Right ventricle myocardium superior (tissue), 1 donor: ENCODE measurements at places on chromosomes 3 and 15. TPM values are rescaled to one million over a fixed set of nuclear protein-coding genes. Genes with fewer than 3 reads are reported as not detected.

- no peak for DNase-seq
Observed at GRCh38 chr15:62832231-62832630, 210.3 kb upstream of the TPM1 start.

DNA sequence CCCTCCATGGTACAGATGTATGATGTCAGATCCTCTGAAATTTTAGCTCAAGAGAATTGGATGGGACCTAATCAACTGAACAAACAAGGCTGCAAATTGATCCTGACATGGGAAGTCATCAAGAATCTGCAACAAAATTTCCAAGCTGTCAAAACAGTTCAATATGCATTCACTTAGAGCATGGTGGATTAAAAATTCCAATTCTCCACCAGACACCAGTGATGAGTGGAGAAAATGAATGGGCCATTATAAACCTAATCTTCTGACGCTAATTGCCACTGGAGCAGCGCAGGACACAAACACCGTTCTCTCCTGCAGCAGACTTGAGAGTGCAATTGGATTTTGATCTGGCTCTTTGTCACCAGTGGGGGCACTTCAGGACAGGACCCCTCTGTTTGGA, 94.2 kb downstream of the MINAR1 start:
- DNase-seq, result no peak

- no peak for DNase-seq
Observed at GRCh38 chr15:28085489-28086174, 13.5 kb downstream of the OCA2 start.

DNA sequence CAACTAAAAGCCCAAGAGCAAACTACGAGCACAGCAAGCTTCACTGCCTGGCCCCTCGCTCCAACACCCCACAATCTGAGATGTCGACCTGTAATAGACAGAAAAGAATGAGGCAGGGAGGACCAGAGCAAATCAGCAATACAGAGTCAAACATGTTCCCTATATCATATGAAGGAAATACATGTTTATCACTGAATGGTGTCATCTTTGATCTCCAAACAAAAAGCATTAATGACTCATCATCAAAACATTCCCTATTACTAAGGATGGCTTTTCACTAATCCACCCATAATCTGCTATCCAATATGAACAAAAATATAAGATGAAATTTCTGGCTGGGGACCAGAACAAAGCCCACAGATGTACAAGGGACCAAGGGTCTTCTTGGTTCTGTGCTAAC, 34.7 kb downstream of the MYO5A start:
- DNase-seq, result no peak

GRCh38 chr3:74534611-74535010, 79.8 kb downstream of the CNTN3 start:
- DNase-seq, result no peak

- no peak for DNase-seq
Observed at GRCh38 chr15:46297766-46298165, 662.9 kb downstream of the SQOR start.

DNA sequence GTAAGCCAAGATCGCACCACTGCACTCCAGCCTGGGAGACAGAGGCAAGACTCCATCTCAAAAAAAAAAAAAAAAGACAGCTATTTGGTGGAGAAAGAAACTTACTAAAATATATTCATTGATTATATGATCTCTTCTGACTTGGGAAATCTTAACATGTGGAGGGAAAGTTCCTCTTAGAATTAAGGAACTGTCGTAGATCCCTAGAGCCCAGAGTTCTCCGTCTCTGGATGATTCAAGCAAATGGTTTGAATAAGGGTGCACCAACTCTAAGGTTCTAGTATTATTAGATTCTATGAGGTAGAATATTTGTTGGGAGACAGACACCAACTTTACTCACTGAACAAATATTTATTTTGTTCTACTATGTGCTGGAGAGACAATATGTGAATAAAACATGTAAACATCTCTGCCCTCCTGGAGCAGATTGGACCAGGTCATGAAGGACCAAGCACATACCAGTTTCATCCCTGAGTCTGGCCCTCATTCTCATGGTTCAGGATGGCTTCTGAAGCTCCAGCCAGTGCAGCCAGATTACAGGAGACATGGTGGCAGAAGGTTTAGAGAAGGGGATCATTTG, 129.7 kb downstream of the MITF start:
- DNase-seq, result no peak

DNA sequence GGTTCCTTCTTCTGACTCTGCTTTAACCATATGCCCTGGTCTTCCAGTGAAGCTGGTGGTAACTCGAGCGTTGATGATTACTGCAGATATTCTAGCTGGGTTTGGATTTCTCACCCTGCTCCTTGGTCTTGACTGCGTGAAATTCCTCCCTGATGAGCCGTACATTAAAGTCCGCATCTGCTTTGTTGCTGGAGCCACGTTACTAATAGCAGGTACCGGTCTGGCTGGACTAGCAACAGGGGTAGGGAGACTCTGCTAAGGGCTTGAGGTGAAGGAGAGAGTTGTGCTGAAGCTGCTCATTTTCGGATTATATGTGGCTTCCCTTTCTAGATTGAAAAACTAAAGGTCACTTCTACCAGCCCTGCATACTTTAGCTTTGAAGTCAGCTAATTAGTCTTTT, 16.8 kb downstream of the CLDN16 start:
- no peak for DNase-seq

DNA sequence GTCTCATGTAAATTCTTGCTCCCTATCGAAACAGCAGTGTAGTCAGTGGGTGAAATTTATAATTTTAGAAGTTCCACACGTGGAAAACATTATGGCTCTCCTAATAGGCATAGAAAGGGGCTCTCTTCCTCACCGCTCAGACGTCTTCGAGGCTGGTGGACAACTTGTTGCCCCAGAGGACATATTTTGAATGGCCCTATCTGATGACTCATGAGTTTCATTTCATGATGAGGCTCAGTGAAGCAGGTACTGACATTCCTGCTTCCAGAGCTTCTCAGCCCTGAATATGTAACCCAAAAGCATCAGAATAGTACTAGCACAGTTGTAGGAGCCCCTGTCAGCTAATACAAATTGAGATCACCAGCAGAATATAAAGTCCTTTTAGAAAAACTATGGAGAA, 117.9 kb downstream of the HERC1 start:
- DNase-seq, result no peak

GRCh38 chr3:30282154-30282696, 324.2 kb upstream of the TGFBR2 start:
- no peak for DNase-seq

DNA sequence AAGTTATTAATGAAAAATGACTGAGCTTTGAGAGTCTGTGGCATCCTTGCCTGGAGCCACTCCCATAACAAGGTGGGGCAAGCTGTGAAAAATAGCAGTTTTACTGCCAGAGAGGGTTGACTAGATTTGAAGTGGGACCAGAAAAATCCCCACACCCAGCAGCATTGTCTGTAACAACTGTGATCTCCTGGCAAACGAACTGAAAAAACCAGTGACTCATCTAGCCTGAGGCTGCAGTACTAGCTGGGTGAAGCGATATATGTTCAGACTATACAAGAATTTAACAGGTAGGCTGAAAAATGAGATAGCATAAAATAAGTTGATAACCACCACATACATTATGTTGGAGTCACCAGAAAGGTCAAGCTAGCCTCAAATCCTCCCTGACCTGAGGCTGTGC, 64.0 kb downstream of the DPH6 start:
- no peak for DNase-seq

GRCh38 chr3:143288944-143289343, 169.4 kb downstream of the CHST2 start:
- no peak for DNase-seq

- DNase-seq, result no peak
Observed at GRCh38 chr15:92953566-92953965, 53.4 kb downstream of the CHD2 start.

- no peak for DNase-seq
Observed at GRCh38 chr3:127467391-127467790, 123.1 kb downstream of the TPRA1 start.

The FAIM gene
- 1.9 TPM for total RNA-seq

The DIPK2A gene
- 5.9 TPM for total RNA-seq

The PARP14 gene
- 10.6 TPM for total RNA-seq

The TRH gene
- not detected for total RNA-seq

The ST3GAL6 gene
- 34.1 TPM for total RNA-seq

The PROS1 gene
- 19.8 TPM for total RNA-seq

The ST8SIA2 gene
- total RNA-seq, result 2.0 TPM

The EFCC1 gene
- total RNA-seq, result 2.4 TPM

The DUOX1 gene
- 1.2 TPM for total RNA-seq

The PLS1 gene
- total RNA-seq, result 1.9 TPM
